Ureter (tissue), 1 donor: ENCODE measurements at places on chromosomes 2 and 18. TPM values are rescaled to one million over a fixed set of nuclear protein-coding genes. Genes with fewer than 3 reads are reported as not detected.

The TMEM37 gene
- total RNA-seq: 2.2 TPM

The TMEM178A gene
- 2.9 TPM for total RNA-seq

DNA sequence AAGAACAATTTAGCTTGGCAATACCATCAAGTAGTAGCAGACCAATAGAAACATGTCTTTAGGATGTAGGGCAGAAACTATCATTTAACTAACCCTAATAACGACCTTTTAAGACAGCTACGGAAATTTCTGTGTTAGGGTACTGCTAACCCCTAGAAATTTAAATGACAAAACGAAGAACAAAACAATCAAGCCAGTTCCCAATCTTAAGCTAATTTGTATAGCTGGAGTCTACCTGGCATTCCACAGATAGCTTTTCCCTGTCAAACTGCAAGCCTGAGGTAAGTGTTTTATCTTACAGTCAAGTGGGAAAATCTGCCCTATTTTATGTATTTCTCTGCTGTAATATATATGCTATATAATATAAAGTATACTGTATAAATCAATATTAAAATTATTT lies 37.6 kb upstream of the CDKL4 start:
- no peak for DNase-seq

- no peak for DNase-seq
Measured at GRCh38 chr2:119366161-119366648, 429 bp downstream of the C2orf76 start.

DNA sequence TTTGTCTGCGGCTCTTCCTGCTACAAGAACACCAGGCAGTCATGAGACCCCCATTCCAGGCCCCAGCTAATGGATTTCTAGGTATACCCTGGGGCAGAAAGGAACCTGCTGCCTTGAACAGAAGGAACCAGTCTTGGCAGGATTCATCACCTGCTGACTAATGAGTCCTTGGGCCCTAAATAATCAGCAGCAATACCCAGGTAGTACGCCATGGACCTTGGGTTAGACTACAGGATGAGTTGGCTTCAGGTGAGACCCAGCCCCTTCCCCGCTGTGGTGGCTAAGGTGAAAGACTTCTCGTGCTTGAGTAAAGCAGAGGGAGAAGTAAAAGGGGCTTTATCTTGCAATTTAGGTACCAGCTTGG lies 105.0 kb downstream of the SPIRE1 start:
- no peak for DNase-seq

DNA sequence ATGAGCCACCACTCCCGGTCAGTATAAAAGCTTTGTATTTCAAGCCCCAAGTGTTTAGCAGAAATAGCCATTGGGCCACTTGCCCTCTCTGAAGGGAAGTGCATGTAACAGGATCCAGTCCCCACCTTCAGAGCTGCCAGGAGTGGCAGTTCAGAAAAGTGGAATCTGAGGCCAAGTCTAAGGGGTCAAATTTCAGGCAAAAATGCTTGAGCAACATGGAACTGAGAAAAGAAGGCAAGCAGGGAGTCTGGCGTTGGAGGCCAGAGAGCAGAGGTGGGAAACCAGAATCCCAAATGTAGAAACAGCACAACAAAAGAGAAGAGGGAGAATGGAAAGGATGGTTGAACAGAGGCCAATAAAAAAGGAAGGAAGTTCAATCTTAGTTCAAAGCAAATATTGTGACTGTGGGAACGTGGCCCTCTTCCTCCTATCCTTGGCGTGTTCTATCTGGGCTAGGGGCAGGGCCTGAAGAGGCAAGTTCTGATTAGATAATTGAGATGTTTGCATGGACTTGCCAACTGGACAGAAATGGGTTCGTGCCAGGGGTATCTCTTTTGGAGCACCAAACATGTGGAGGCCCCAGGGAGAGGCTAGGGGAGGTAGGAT lies 102.2 kb downstream of the AP1S3 start:
- no peak for DNase-seq

- DNase-seq: no peak
Measured at GRCh38 chr2:238289574-238289973, 1.2 kb upstream of the PER2 start.

GRCh38 chr2:38690499-38691420 lies 24.8 kb downstream of the GALM start:
- no peak for DNase-seq

- no peak for DNase-seq
Measured at GRCh38 chr18:69564602-69565001, 163.9 kb downstream of the DOK6 start.

DNA sequence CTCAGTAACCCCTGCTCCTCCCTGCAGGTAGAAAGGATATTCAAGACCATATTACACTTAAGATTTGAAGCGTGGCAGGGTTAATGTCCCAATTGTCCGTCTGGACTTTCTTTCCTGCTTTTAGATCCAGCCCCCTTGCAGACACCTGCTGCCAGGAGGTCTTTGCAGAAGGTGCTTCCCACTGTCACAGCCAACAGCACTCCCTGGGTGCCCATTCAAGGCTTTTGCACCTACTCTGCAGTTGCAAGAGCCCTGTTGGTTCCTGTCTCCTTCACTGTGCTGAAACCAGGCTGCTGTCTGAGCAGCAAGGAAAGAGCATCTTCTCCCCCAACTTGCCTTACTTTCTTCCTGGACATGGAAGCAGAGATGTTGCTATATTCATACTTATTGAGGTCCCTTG lies 1043.0 kb upstream of the POU3F3 start:
- no peak for DNase-seq

DNA sequence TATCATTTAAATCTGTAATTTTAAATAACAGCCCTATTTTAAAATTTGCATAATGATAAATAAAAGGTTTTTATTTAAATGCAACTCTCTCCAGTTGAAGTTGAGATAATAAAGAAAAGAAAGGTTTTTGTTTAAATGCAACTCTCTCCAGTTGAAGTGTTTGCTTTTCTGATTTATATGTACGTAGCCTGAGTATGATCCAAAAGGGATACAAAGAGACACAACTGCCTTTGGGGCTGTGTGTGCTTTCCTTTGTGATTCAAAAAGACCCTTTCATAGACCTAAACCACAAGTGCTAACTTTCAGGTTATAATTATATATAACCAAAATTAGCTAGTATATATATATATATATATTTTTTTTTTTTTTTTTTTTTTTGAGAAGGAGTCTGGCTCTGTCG lies 76.2 kb upstream of the MFF start:
- DNase-seq: no peak

DNA sequence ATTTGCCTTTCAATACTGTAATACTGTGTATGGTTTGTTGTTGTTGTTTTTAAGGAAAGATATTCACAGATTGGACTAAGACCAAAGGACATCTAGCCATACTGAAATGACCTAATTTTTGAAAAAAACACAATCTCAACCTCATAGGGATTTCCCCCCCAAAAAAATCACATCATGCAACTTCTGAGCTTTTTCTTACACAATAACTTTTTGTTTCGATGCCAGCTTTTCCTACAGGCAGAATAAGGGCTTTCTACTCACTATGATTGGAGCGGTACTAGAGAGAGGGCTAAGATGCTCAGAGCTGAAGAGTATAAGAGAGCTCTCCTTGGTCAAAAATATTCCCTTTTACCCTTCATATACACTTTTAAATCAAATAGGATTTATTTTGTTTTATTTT lies 32.4 kb upstream of the SLC3A1 start:
- DNase-seq: no peak

DNA sequence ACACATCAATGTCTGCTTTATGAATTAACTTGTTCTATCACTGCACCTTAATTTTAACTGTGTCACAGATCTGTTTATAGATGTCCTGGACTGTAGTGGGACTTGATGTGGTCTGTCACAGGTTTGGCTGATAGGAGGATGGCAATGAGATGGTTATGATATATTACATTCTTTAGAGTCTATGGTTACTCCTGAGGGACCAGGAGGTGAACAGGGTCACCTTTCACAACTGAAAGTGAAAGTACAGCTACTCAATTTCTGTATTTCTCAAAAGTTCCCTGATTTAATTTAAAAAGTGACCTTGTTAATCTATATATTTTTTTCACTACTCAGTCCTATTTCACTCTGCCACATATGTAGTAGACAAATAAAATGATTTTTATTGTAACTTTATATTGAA lies 1284.1 kb upstream of the GYPC start:
- DNase-seq: no peak

GRCh38 chr18:13461936-13462335 lies 243.4 kb downstream of the LDLRAD4 start:
- DNase-seq: no peak

- DNase-seq: no peak
Measured at GRCh38 chr2:10984418-10985135, 72.8 kb downstream of the KCNF1 start.

DNA sequence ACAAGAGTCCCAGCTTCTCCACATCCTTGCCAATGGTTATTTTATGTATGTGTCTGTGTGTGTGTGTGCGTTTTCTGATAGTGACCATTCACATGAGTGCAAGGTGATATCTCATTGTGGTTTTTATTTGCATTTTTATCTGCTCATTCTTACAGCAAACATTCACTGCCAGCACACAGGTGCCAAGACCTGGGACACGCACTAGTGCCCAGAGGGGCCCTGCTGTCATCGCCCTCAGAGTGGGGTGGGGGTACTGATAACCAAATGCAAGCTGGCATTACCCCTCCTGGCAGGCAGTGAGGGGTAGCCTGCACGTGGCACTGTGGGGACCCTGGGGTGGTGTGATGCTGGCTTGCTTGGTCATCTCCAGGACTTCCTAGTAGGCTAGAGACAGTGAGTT lies 285.4 kb downstream of the LPIN1 start:
- no peak for DNase-seq

DNA sequence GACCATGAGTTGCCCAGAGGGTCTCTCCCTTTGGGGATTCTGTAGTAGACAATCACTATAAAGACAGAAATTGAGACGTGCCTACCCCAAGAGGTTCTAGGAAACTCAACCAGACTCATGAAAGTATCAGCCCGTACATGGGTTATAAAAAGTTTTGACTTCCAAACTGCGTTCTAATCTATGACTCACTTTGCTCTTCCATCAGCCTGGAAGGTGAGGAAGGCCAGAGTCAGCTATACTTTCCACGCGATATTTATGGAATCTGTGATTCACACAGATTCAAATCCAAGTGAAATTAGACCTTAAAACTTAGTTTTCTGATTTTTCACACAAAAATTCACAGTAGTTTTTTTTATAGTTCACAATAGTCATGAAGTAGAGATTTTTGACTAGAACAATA lies 7.7 kb upstream of the LYPD1 start:
- DNase-seq: no peak

- DNase-seq: no peak
Measured at GRCh38 chr2:871175-871727, 79.4 kb upstream of the SNTG2 start.

DNA sequence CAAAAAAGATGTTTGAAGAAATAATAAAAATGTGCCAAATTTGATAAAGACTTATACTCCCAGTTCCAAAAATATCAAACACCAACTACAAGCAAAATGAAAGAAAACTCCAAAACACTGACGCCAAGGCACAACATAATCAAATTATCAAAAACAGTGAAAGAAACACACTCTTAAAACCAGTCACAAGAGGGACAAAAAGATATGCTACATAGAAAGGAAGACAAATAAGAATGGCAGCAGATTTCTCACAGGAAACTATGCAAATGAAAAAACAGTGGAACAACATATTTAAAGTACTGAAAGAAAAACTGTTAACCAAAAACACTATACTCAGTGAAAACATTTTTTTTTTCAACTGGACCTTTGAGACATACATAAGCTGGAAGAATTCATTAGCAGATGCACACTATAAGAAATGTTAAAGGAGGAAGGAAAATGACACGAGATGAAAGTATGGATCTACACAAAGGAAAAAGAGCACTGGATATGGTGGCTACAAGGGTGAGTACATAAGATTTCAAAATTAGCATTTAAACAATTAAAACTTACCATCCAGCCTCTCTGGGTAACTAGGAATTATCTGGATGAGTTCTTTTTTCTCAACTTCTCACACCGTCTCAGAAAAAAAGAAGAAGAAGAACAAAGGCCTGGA lies 94.0 kb upstream of the ACVR1C start:
- no peak for DNase-seq

- DNase-seq: no peak
Measured at GRCh38 chr2:234919711-234920110, 32.1 kb upstream of the SH3BP4 start.

DNA sequence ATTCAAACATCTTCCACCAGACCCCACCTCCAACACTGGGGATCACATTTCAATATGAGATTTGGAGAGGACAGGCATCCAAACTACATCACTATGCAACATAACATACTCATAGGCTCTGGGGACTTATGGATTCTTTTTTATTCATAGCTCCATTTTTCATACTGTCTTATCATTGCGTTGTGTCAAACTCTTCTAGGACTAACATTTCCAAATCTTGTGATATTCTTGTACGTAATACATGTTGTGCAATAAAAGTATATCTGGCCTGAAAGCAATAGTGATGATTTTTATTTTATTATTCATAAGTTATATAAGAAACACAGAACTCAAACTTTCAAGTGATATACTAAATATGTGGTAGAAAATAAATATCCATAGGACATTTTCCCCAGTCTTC lies 60.6 kb upstream of the ACTR3 start:
- no peak for DNase-seq

DNA sequence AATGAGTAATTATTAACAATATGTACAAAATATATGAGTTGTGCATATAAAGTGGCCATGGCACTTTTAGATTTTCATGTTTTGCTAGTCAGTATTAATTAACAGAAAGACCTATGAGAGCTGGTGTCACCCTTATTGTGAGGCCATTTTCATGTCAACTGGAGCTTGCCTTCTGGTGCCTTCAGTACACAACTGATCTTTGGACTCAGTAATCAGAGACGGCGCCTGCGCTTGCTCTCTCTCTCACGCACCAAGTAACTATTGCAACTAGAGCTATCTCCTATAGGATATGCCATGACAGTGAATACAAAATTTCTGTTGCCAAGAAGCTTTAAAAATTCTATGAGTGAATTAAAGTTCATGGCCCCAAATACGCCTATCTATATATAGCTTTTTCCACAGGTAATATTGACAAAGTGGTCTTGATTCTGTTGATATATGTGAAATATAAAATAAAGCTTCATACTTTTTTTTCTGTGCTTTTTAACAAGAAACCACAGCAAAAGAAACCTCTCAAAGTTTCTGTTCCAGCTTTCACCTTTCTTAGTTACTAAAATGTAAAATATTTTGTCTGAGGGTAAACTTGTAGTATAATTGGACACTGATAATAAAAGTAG lies 2.9 kb downstream of the SERTAD2 start:
- DNase-seq: no peak

DNA sequence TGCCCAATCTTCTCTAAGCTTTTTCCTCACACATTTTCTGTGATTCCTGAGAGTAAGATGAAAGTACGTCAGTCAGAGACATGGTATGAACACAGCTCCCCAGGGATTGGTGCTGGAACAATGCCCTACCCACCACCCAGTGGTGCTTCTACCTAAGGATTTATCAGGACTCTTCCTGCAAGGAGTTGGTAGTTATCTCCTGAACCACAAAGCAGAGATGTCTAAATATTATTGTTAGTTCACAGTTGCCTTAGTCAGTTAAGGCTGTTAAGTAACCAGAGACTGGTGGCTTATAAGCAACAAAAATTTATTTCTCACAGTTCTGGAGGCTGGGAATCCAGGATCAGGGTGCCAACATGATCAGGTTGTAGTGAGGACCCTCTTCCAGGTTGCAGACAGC lies 60.3 kb upstream of the CCDC85A start:
- no peak for DNase-seq
